Stimulated activated CD8-positive, alpha-beta memory T cell treated with anti-CD3 and anti-CD28 coated beads, Interleukin-2, amount 100 ng/mL, for 48 hours (primary cell): ENCODE measurements at places on chromosomes 1 and 21.

GRCh38 chr1:244826712-244827111 lies 8.7 kb upstream of the COX20 start:
- no peak for DNase-seq

DNA sequence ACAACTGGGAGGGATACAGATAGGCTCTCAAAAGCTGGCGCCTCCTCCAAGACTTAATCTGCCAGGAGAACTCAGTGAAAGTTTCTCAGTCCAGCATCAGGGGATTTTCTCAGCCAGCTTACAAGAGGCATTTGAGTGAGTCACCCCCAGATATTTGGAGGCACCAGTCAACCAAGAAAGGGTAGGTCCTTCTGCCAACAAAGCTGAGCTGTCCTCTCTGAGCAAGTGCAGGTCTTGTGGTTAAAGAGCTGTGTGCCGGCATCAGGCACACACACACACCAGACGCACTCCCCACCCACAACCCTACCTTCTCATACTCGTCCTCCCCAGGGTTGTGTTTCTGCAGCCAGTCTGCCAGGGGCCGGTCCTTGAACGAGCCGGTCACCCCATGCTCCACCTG lies 27.0 kb upstream of the PPP1R15B start:
- DNase-seq = peak; percentile 6

DNA sequence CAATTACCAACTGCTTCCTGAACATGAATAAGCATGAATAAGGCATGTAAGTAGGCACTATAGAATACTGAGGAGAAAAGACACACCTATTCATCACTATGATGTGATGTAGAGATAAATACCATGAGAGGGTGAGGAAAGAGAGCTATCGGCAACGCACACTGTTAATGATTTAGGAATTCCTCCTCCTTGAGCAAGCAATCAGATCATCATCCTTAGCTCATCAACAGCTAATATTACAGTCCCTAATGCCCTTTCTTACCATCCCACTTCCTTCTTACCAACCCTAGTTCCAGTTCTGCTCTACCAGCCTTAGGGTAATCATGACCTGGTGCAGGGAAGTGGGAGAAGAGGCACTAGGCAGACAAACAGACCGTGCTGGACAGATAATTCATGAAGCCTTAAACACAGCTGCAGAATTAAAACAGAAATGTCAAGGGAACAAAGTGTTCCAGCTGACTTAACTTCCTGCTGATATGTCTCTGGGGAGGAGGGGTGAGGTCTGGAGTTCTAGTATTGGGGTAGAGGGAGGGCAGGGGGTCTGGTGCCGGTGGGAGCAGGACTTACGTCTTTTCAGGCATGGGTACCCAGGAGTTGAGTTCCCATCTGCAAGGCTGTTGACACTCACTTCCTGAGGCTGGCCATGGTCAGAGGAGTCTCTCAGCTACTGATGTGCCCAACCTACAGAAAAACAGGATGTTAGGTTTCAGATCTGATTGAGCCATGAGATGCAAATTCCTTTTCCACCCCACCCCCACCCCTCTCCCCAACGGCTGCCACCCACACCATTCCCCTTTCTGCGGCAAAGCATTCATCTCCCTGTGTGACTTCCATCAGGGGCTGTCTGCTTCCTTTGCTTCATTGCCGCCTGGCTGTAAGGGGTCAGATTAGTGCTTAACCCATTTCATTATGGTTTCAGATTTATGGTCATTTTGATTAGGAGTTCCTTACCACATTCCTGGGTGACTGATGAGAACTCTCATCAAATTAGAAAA lies 12.6 kb upstream of the RCSD1 start:
- no peak for DNase-seq

- DNase-seq = no peak
These were observed 286.2 kb upstream of the POU3F1 start for GRCh38 chr1:38332649-38333310.

DNA sequence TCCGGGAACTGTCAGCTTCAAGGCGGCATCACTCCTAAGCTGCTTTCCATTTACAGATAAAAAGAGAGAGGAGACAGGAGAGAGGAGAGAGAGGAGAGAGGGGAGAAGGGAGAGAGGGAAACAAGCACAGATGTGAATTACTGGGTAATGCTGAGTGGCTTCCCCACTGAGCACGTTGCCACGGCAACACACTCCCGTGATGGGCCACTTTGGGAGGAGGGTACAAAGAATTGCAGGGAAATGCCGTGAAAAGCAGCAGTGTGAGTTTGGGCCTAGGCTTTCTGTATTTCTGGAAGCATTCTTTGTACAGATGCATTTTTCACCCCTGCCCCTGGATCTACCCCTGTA lies 128.0 kb upstream of the IRF2BP2 start:
- no peak for DNase-seq

- no peak for DNase-seq
These were observed 23.5 kb downstream of the TRIM67 start for GRCh38 chr1:231185391-231185790.

DNA sequence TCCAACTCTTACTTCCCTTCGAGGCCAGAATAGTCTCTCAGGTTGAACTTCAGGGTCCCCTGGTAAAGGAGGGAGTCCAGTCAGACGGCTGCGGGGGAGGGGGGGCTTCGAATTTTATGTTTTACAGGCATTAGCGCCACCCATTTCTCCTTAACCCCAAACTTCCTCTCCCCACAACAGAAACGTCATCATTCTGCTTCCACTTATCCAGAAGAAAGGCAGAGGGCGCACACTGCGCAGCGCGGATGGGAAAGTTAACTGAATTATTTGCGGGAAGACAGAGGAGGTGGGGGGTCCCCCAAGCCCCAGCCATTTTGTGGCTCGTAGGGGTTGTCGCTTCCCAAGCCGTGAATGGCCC lies 529 bp upstream of the PRMT2 start:
- DNase-seq = no peak

GRCh38 chr1:223135176-223135942 lies 7.7 kb downstream of the TLR5 start:
- no peak for DNase-seq

DNA sequence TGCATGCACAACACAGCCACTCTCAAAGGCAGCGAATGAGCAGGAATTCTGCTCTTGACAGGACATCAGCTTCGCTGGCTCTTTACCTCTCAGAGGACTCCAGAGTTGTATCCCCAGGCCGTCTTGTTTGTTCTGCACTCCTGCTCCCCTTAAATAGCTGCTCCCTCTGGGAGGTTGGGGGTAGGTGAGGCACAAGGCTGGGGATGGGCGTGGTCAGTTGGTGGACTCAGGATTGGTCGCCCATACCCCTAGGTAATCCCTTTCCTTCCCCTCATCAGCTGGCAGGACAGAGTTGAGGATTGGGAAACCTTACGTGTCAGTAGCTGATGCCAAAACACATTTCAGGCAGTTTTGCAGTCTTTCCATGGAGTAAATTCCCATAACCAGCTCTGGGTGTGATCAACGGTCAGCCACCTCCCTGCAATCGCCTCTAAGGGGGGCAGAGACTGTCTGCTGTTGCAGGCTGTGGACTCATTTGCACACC lies at the start of gene PLA2G2A:
Gene PLA2G2A, minus strand, starts transcription at position 125 of the 484 bp plus-strand sequence. CDS start 845 bp downstream, outside the sequence.
- DNase-seq = no peak
